ENCODE measurements at places on chromosomes 5 and 9.

DNA sequence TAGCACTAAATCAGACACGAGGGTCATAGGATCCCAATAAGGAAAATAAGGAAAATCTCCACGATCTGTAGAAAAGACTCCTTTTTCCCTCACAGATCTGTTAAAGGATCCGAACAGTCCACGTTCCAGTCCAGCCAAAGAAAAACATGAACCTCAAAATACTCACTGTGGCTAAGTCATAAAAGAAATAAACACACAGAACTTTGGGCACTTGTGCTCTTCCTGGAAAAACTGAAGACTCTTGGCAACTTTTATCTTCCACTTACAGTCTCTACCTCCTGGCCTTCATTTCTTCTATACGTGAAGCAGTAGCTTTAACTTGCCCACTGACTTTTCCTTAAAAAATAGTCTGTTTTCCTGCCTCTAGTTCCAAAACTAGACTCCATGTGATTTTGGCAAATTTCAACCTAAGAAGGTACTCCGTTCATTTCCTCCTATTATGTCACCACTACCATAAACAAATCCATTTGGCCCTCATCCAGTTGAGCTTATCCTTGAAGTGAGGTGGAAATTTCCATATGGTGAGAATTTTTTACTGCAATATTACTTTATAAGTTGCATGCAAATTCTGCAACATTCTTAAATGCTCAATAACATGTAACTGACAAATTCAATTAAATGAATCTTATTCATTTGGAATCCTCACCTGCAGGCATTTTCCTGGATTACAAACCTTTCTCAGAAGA is 5.3 kb upstream of the LHFPL2 start:
- DNase-seq = no peak

GRCh38 chr9:17967731-17968130 is 388.9 kb downstream of the SH3GL2 start:
- DNase-seq = no peak

DNA sequence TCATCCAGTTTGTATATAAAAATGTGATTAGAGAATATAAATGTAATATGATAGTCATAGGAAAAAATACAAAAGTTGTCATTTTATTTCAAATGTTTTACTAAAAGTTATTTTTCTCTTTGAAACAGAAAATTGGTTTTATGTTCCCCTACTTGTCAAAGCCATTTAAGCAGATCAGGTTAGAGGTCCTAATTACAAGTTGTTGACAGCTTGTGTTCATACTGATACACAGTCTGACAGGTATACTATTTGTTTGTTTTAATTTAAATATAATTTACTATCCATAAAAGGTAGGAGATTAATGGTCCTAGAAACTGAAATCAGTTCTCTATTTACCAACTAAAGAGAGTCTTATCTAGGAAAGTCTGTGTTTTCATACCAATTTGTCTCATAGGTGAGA is 250.4 kb upstream of the TMEM161B start:
- no peak for DNase-seq

- DNase-seq = no peak
Observed at GRCh38 chr9:5514617-5515260, 4.4 kb downstream of the PDCD1LG2 start.

- no peak for DNase-seq
Observed at GRCh38 chr9:130666393-130667119, 2.2 kb downstream of the PRDM12 start.

- no peak for DNase-seq
Observed at GRCh38 chr5:166994226-166994625, 1297.2 kb upstream of the WWC1 start.

- DNase-seq = no peak
Observed at GRCh38 chr9:135507104-135508035, 6.9 kb downstream of the MRPS2 start.

GRCh38 chr9:447230-448025 is 232.8 kb downstream of the DOCK8 start:
- DNase-seq = peak; percentile 96

DNA sequence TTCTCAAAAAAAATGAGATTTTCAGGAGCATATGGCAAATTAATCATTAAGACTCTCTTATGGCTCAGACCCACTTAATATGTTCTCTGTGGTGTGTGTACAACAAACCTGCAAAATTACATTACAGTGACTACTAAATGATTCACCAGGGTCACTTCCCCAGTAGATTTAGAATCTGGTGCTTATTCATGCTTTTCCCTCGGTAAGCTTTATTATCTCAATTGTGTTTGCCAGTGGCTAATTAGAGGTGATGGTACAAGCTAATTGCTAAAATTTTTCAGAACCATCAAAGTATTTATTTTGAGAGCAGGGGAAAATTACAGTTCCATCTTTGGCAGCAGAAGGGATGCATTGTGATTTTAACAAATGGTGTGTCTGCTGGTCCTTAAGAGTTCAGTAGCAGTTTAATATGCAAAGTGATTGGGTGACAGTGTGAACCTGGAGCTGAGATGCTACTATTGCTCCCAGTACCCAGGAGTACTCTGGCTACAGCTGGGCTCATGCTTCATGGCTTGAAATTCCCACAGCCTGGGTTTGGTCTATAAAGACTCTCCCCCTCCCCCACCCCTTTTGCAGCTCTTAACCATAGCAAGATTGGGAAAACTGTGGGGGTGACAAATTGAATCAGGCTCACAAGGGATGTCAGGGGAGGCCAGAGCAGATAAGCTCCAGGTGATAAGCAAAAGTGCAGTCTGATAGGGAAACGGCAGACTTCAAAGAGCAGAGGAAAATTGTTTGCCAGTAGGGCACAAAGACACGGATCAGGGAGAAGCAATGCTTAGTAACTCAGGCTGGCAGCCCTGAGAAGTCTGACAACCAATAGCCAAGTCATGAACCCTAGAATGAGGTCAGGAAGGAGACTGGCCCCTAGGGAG is 92.8 kb upstream of the RAD23B start:
- peak; percentile 92 for DNase-seq

GRCh38 chr5:38734353-38734752 is 111.5 kb upstream of the OSMR start:
- no peak for DNase-seq

- DNase-seq = no peak
Observed at GRCh38 chr9:32573821-32574220, 862 bp upstream of the NDUFB6 start.

GRCh38 chr5:26757941-26758340 is 280.4 kb downstream of the CDH9 start:
- no peak for DNase-seq

DNA sequence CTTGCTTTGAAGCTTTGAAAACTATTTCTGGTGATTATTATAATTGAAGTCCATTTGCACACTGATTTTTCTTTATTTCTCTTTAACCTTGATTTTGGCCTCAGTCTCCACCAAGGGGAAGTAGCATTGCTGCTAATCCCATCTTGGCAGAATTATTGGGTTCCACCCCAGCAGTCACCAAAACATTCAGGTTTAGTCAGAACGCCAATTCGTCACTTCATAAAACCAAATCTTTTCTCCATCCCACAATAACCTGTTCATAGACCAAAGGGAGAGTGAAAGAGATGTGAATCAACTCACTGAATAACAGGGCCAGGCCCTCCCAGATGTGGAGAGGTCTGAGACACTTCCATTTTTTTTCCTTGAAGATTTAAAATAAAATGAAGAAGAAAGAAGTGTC is 95.1 kb upstream of the VCAN start:
- DNase-seq = no peak

DNA sequence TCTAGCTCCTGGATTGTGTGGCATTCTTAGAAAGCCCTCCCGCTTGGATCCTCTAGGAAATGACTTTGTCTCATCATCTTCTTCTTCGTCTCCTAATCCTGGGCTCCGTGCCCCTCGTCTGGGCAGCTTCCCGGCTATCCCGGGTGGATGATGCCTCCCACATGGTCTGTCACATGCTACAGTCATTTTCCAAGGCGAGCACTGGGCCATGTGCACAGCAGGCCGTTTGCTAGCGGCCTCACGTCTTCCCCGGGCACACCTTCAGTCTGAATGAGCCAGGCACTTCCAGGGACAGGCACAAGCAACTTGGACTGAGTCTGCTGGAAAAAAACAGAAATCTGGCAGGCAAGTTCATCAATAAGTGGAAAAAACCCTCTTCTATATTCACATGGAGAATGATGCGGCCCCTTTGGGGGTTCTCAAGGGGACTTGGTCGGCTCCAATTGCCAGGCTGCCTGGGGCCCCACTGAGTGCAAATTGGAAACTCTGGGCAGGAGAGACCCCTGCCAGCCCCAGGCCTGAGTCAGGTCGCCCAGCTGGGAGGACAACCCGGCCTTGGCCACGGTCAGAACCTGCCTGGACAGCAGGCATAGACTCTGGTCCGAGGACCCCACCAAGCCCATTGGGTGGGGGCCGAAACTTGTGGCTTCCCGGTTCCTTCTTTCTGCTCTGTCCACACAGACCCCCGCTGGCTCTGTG is 11.1 kb upstream of the WNK2 start:
- DNase-seq = no peak

- no peak for DNase-seq
Observed at GRCh38 chr5:179732918-179733771, 523 bp downstream of the MAML1 start.

DNA sequence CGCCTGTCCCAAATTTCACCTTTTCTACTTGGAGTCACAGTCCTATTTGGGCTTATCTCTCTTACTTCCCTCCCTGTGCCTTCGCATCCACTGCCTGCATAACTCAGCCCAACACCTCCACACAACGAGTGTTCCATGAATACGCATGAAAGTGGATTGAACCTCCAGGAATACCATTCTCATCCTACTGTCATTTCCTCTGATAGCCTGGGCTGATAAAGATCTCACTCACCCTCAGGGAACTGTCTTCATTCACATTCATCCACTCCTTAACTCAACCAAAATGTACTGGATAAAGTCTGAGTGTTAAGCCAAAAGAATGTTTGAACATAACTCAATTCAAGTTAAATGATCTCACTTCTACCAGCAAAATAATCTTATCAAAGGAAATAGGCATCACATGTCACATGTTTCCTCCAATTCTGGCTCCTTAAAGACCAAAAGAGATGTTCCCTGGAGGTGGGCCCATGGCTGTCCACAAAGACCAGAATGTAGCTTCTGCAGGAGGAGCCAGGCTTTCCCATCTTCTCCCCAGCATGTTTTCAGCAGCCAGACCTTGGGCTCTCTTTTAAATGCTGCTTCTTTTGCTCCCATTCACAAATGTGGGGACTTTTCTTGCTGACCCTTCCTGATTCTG is 28.4 kb upstream of the TRIO start:
- DNase-seq = no peak

GRCh38 chr9:617445-618085 is 223.9 kb upstream of the DMRT1 start:
- DNase-seq = no peak

- no peak for DNase-seq
Observed at GRCh38 chr5:120236360-120236759, 227.7 kb upstream of the PRR16 start.

DNA sequence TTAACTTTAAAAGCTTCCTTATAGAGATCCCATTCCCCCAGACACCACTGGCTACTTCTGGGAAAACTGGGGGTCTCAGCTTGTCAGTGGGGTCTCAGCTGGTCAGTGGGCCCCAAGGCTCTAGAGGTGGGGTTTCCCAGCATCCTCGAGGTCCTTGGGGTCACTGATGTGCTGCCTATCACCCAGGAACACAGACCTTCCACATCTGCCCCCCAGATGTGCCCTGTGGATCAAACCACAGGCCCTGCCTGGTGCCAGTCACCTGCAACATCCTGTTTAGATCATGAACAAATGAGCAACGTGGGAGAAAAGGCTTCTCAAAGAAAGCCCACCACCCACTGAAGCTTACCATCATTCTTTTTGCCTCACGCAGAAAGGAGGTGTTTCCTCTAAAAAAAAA is 165.6 kb upstream of the FSTL4 start:
- DNase-seq = no peak

GRCh38 chr5:61652916-61653315 is 320.9 kb downstream of the ZSWIM6 start:
- no peak for DNase-seq

DNA sequence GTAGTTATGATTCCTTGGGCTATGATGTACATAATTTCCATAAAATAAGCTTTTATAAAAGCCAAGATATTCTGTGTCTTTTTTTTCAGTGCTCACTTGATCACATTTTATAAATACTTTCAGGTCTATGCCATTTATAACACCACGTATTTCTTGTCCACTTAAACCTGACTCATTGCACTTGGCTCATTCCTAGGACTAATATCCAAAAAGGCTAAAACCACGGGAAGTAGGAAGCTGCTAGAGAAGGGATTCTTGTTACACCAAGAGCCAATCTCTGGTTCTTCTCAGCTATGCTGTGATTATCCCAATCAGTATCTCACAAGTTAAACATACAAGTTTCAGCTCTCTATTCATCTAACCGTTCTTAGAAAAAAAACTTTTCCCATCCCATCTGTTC is 80.4 kb upstream of the CDH6 start:
- DNase-seq = peak; percentile 86

DNA sequence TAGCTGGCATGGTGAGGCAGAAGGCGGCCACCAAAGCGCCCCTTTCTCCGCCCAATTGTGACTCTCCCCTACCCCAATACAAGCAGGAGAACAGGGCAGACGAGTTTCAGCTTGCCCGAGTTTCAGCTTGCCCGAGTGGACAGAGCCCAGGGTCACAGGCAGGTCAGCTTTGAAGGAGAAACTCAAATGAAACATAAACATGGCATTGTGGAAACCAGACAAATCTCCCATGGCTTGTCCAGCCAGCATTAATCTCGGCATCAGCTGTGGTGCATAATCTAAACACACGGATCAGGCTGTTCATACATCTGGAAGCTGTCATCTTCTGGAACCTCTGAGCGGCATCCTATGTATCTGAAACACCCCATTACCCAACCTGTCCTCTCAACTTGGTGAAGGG is 16.9 kb downstream of the PTCH1 start:
- DNase-seq = no peak
